ENCODE measurements at places on chromosomes 7 and 10.

GRCh38 chr7:135168001-135168400 lies 2.5 kb downstream of the CYREN start:
- no peak for DNase-seq

DNA sequence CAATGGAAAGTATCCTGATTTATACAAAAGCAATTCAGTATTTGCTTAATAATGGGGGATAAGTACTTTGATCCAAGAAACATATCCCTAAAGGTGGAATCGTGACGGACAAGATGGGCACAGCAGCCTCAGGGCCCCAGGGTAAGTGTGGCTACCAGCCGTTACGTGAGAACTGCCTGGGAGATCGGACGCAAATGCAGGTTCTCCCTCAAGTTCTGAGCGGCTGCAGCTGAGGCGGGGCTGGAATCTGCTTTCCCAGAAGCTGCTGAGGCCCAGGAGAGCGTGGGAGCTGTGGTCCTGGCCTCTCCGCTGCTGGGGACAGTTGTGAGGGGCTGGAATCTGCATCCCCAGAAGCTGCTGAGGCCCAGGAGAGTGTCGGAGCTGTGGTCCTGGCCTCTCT lies 13.5 kb downstream of the FOXL3 start:
- no peak for DNase-seq

DNA sequence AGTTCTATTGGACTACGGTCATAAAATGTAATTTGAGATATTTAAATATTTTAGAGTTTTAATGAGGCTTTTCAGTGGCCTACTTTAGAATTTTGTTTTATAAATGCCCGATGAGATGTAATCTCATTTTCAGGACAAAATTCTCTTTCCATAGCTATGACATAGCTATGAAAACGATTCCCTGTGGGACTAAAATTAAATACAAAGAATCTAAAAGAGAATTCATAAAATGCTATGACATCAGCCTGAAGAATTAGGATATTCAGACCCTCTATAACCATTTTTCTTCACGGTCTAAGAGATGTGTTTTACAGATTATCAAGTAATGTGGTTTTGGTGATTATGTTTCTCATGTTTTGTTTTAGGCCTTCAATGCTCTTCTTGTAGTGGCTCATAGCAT lies 48.2 kb upstream of the ODAD2 start:
- DNase-seq: no peak

GRCh38 chr7:85226361-85227085 lies 39.7 kb upstream of the SEMA3D start:
- peak; percentile 28 for DNase-seq

DNA sequence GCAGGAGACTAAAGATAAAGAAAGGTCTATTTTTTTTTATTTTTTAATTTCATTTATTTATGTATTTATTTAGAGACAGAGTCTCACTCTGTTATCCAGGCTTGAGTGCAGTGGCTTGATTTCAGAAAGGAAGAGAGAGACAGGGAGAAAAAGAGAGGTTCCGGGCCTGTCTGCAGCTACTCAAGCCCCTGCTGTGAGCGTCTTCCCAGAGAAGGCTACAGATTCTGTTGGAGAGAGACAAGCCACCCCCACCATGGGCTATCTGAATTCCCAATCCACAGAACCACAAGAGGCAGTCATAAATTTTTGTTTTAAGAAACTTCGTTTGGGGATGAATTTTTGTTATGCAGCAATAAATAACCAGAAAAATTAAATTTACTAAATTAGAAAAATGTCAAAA lies 68.1 kb downstream of the CALN1 start:
- DNase-seq: no peak

DNA sequence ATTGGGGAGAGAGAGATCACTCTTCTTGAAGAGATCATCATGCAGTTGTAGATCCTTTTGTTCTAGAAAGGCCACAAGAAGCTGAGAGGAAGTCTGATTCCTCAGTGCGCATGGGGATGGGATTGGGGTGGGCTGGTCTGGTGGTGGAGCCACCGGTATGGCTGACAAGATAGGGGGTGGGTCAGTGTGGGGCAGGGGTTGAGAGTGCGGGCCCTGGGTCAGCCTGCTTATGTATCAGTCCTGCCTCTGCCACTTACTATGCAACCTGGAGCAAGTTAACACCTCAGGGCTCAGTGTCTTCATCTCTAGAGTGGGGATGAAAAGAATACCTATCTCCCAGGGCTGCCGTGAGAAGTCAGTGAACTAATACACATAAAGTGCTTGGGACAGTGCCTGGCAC lies 8.0 kb downstream of the SMARCD3 start:
- no peak for DNase-seq

- DNase-seq: no peak
Observed at GRCh38 chr7:34869057-34869456, 168.2 kb downstream of the DPY19L1 start.

DNA sequence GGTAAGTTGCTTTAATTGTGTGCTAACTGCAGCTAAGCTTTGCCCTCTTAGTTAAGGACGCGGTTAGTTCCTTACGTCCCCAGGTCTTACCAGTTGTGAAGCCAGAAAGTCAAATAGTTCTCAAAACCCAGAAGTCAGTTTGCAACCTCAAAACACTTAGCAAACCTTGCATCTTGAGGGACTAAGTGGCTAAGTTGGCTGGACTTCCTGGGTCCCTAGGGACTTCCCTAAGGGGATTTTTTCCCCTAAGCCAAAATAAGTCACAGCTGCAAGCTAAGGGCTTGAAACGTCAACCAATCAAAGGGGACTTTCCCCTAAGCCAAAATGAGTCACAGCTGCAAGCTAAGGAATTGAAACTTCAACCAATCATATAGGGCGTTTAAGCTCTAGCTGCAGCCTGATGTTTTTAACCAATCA lies 36.2 kb upstream of the HECW1 start:
- no peak for DNase-seq

DNA sequence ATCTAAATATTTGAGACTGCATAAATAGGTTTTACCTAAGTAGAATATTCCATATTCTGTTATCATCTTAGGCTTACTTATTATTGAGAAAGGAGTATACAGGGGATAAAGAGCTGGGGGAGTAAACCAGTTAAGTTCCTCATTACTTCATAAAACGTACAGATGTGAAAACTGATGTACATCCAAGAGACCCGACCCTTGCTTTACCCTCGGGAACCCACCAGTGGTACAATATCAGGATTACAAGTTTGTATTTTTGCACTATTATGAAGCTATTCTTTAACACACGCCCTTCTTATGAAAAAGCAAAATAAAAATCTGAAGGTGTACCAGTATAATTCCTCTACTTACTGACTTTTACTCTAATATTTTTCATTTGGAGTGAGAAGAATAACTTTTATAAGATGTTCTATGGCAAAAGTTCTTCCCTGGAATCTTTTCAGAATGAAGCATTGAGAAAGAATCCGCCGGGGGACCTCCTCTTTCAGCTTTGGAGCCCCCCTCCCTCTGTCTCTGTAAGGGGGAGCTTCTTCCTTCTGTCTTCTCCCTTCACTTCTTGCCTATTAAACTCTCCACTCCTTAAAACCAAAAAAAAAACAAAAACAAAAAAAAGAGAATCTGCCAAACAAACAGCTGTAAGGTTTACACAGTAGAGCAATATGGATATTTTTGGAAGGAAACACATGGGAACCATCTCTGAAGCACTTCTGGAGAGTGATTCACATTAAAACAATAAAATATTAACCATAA lies 550.0 kb downstream of the TNS3 start:
- no peak for DNase-seq

DNA sequence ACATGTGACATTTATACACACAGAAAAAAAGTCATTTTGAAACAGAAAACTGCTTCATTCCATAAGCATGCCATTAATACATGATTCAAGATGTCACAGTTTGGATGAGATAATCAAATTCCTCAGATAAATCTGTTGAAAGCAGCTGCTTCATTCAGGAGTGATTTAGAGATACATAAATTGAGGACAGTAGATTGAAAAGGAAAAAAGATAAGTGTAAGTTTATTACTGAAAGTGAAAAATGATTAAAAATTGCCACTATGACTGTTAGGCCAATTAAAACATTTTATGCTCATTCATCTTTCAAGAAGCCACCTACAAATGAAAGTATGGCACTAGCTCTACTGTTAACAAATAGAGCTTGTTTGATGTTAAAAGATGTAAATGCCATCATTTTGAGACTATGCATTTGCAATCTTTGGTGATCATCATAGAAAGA lies 136.9 kb upstream of the CDK6 start:
- DNase-seq: no peak

GRCh38 chr10:4704034-4704545 lies 121.9 kb upstream of the AKR1E2 start:
- peak; percentile 75 for DNase-seq
